Gastrocnemius medialis (tissue), 4 donors: ENCODE measurements at places on chromosomes 1 and 21.

DNA sequence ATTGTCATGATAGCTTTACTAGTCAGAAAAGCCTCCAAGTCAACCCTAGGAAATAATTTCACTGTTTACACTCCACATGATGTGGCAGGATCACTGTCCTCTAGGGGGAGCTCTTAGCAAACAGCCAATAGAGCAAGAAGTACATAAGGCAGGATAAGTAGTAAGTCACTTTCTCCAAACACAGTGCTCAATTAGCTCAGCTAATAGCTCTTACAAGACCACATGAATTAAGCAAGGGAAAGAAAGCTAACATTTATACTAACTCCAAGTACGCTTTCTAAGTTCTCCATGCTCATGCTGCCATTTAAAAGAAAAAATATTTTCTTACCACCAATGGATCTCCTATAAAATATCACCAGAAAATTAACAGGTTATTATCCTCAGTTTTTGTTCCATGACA, 66.9 kb upstream of the LRIF1 start:
- DNase-seq, result no peak

GRCh38 chr1:7313081-7313546, 458.0 kb upstream of the VAMP3 start:
- DNase-seq, result no peak

GRCh38 chr21:45393833-45394638, 10.9 kb upstream of the COL18A1 start:
- no peak for DNase-seq

- DNase-seq, result no peak
Observed at GRCh38 chr1:222974496-222974895, 159.7 kb downstream of the DISP1 start.

DNA sequence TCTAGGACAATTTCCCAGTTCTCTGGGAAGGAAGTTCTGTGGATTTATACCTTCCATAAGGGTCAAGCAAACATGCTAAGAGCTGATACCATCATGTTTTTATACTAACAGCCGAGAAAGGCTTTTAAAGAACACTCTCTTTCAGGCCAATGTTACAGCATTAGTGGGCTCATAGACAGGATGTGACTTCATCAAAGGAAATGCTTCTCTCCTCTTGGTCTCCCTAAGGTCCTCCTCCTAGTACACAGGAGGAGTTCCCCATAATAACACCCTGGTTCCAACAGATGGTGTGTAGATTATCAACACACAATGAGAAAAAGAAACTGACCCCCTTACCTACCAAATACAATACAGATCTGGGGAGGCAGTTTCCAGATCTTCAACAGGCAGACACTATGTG, 26.7 kb upstream of the GLIS1 start:
- no peak for DNase-seq

DNA sequence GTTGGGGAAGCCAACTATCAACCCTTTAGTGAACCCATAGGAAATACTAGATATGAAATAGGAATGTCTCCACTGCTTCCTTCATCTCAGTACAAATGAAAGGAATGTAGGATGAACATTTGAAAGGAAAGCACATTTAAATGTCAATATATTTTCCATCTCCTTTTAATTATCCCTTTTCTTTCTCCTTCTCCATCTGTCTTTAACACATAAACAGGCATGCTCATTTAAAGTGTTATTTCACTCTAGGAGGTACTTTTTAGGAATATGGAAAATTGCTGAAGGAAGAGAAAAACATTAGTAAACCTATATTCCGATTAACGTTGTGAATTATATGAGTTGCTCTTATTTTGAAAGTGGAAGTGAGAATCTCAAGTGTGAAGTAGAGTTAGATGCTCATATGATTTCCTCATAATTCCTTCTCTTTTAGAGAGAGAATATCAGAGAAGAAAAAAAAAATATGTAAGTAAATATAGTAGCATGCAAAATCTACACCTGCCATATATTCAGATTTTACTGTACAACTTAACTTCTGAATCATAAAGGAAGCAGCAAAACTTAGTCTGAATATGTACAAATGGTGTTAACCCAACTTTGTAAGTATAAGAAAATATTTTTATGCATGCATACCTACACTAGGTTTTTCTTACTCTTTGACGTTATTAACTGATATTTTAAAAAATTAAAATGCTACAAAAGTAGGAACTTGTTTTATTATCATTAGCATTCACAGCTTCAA, 406.9 kb upstream of the B3GALT2 start:
- DNase-seq, result no peak

DNA sequence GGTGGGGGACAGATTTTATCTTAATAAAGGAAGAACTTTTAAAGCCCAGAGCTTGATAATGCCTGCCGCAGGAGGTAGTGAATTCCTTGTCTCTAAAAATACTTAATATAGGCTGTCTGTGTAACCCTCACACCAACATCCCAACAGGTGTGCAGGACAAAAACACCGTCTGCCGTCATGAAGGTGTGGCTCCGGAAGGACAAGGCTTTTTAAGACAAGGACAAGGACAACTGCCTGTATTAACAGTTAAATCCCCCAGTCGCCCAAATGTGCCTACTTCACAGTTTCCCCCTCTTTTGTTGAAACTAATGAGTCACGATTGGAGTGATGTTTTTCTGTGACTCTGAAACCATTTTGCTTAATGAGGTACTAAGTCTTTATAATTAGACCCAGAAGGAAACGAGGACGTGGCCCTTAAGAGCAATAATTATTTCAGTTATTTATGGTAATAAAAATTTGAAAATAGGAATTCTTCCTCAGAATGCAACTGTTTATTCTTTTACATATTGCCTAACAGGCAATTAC, 27.3 kb upstream of the SPATA6 start:
- no peak for DNase-seq

DNA sequence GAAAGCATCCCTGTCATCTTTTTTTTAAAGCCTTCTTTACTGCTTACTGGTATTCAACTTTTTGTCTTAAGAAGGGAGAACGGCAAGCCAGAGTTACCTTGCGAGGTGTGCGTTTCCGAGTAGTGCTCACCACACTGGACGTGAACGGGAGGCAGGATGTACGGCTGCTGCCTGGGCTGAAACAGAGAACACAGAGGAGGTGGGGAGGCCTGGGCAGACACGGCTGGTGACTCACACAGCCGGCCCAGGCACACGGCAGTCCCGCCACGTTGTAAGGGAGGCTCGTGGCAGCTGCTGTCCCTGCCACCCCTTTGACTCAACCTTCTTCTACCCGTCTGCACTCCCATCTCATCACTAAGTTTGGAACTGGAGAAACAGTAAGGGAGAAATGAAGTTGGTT, 105.8 kb downstream of the SMYD2 start:
- DNase-seq, result peak; percentile 45

DNA sequence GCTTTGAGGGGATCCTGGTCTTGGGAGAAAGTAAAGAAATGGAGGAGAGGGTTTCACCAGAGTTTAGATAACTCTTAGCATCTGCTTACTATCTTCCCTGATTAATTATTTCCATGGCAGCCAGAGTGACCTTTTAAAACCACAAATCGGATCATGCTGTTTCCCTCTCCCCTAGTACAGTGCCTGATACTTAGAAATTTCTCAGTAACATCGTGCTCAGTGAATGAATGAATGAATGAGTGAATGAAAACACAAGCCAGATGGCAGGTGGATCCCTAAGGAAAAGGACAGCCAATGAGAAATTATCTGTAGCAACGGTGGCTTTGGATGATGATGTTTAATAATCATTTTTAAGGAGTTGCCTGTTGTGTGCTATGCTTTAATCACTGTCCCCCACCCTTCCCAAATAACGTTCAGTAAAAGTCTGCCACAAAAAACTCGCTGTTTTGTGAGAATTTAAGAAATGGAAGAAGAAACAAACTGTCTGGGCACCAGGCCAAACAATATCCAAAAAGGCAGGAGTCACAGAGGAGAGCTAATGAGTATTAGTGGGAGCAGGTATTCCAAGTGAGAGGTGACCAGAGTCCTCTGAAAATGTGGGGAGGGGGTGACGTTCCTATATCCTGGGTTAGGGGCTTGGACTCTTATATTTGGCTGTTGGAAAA, 737 bp upstream of the SMAP2 start:
- no peak for DNase-seq

DNA sequence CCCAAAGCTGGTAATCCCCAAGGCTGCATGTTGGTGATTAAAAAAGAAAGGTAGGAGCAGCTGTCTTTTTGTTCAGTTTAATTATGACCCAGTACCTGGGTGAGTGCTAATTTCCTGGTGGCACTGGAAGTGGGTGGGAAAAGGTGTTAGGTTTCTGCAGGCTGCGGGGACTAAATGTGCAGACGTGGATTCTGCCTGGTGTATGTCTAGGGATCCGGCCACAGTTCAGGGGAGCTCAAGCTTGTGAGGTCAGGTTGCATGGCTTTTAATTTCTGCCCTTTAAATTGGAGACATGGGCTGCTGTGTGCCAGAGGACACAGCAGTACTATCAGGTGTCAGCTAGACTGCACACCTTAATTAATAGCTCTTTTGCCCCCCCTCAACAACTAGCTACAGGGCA, 20.3 kb upstream of the TBX19 start:
- no peak for DNase-seq

DNA sequence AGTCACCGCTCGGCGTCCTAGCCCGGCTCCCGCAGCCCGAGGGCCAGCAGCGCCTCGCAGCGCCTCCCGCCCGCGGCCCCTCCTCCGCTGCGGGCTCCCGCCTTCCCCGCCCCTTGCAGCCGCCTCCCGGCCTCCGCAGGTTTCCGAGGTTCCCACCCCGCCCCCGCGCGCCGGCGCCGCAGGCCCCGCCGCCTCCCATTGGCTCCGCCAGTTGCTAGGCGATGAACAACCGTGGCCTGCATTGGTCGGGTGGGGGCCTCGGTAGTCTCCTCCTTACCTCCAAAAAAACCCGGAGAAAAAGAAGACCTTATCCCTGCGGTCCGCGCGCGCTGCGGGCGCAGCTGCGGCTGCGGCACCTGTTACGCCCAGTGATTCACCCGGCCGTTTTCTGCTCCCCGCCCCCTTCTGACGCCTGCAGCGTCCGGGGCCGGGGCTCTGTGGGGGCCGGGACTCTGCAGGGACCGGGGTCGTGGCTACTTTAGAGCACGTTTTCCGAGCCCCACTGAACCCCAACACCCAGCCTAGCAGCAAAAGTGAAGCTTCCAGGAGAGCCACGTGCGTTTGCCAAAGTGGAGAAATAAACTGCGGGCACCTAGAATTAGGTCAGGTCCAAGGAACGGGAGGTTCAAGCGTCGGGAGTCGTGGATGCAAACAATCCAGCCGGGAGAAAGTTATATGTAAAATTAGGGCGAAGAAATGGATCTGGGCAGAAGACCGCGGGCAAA, at the start of gene SSX2IP:
Gene SSX2IP (minus strand): TSS at position 65 of the 725 bp plus-strand sequence. CDS start 19,242 bp downstream, outside the sequence.
- peak; percentile 97 for DNase-seq

- DNase-seq, result no peak
Observed at GRCh38 chr1:53121319-53122172, 20.9 kb downstream of the SLC1A7 start.

DNA sequence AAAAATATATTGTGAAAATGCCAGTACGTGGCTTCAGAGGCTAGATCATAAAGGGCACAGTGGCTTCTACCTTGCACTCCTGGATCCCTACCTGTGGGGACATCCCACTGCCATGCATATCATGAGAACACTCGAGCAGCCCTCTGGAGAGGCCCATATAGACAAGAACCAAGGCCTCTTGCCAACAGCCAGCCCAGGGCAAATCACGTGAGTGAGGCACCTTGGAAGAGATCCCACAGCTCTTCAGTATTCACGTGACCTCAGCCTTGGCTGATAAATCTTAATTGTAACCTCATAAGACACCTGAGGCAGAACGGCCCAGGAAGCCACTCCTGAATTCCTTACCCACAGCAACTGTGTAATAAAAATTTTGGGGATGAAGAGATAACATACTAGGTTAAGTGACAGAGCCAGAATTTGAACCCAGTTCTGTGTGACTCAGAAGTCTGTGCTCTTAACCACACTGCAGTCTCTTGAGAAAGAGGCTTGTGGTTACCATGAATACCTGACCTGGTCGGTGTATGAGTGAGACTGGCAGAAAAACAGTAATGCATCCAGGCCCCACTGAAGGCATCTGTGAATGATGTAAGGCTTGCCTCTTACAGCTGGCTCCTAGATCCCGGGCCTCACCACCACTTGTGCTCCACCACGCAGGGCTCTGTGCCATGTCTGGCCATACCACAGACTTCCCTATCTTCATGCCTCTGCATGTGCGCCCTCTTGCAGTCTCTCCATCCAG, 6.9 kb upstream of the A3GALT2 start:
- DNase-seq, result peak; percentile 91
